ENCODE measurements at places on chromosomes 12 and 14. TPM values are rescaled to one million over a fixed set of nuclear protein-coding genes. Genes with fewer than 3 reads are reported as not detected.

GRCh38 chr12:71152851-71153250 is 4.9 kb downstream of the TSPAN8 start:
- no peak for DNase-seq

GRCh38 chr12:105330931-105331804 is 677 bp downstream of the C12orf75 start:
- DNase-seq = no peak

DNA sequence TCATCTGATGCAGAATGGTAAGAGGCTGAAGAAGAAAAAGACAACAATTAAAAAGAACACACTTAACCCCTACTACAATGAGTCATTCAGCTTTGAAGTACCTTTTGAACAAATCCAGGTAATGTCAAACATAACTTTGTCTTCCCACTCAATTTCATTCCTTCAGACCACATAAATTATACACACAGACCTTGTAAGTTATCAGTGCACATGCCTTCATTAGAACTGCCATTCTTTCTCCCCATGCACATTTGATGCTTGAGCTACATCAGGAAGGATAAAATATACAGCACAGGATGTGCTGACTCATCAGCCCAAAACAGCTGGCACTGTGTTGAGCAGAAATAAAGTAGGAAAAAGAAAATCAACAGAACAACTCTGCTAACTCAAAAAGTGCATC is 246.7 kb downstream of the PAWR start:
- no peak for DNase-seq

- no peak for DNase-seq
Observed at GRCh38 chr14:55410876-55411275, 754 bp downstream of the ATG14 start.

Gene SALL2
- 4.9 TPM for total RNA-seq
